ENCODE measurements at places on chromosomes 2 and 18. TPM values are rescaled to one million over a fixed set of nuclear protein-coding genes. Genes with fewer than 3 reads are reported as not detected.

DQX1 gene
- total RNA-seq = 6.4 TPM

ADAM23 gene
- total RNA-seq = 0.24 TPM

DSG1 gene
- total RNA-seq = 693 TPM

- H3K4me3 ChIP-seq = no peak overlapping the region
- H3K4me1 ChIP-seq = no peaks in the 10 kb centered on the region
- no peaks in the 10 kb centered on the region for H3K27me3 ChIP-seq
- no peak for DNase-seq
- no peak overlapping the region for H3K27ac ChIP-seq
Measured at GRCh38 chr2:228545748-228546145, 364.3 kb upstream of the SPHKAP start.

DNA sequence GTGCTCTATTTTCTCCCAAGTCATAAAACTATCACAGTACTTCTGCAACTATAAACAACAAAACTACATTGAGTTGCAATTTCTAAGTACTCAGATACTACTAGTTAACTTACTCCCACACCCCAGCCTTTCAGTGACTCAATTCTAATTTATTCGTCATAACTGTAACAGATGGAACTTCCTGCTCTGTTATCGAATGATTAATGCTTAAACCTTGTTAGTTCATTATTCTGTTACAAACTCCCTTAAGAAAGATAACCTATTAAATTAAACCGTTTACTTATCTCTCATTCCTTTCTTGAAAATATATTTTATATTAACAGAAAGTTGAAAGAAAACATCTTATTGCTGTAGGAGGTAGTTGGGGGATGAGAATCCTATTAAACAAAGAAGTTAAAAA lies 17.0 kb downstream of the TNFAIP6 start:
- no peaks in the 10 kb centered on the region for H3K4me1 ChIP-seq
- no peak overlapping the region for H3K27ac ChIP-seq
- no peak for DNase-seq

GRCh38 chr2:237471438-237472186 lies 15.4 kb upstream of the MLPH start:
- no peaks in the 10 kb centered on the region for H3K36me3 ChIP-seq
- no peak overlapping the region for H3K4me3 ChIP-seq
- no peaks in the 10 kb centered on the region for H3K27me3 ChIP-seq
- H3K4me1 ChIP-seq = peaks cover 31% of the 10 kb centered on the region
- H3K27ac ChIP-seq = no peak overlapping the region

DNA sequence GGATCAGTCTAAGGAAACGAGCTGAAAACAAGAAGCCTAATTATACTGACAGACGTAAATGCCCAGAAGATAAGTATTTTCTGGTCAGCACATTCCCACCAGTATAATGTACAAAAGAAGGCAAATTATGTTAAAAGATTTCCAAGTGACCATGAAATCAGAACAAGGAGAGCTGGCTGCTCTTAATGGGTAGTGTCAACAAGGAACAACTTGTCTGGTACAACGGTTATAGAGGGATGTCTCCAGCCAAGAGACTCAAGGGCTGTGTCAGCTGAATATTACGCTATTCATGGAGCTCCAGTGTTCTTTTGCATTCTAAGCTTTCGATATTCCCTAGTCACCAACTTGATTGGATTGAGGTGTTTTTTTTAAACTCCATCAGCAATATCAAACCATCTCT lies 8.6 kb upstream of the L3MBTL4 start:
- DNase-seq = no peak
- no peaks in the 10 kb centered on the region for H3K4me1 ChIP-seq
- H3K4me3 ChIP-seq = no peak overlapping the region
- H3K36me3 ChIP-seq = no peaks in the 10 kb centered on the region
- no peaks in the 10 kb centered on the region for H3K27me3 ChIP-seq

GRCh38 chr18:48548921-48549320 lies 10.1 kb downstream of the CTIF start:
- H3K27me3 ChIP-seq = no peaks in the 10 kb centered on the region
- peak; percentile 36 for DNase-seq
- H3K4me1 ChIP-seq = peaks cover 41% of the 10 kb centered on the region
- no peak overlapping the region for H3K4me3 ChIP-seq
- H3K27ac ChIP-seq = peak overlapping the region; percentile 72
- H3K36me3 ChIP-seq = no peaks in the 10 kb centered on the region

- no peak overlapping the region for H3K4me3 ChIP-seq
- no peaks in the 10 kb centered on the region for H3K36me3 ChIP-seq
- H3K27me3 ChIP-seq = no peaks in the 10 kb centered on the region
- DNase-seq = no peak
- H3K27ac ChIP-seq = no peak overlapping the region
Measured at GRCh38 chr18:77199707-77200106, 49.9 kb upstream of the GALR1 start.

All from suprapubic skin (tissue), 4 donors.